ENCODE measurements at places on chromosomes 7 and 10.

GRCh38 chr10:113716109-113716910 lies 35.2 kb upstream of the PLEKHS1 start:
- DNase-seq = no peak

- no peak for DNase-seq
Measured at GRCh38 chr7:40531956-40532355, 397.2 kb downstream of the SUGCT start.

- no peak for DNase-seq
Measured at GRCh38 chr10:113060201-113061053, 110.4 kb downstream of the TCF7L2 start.

DNA sequence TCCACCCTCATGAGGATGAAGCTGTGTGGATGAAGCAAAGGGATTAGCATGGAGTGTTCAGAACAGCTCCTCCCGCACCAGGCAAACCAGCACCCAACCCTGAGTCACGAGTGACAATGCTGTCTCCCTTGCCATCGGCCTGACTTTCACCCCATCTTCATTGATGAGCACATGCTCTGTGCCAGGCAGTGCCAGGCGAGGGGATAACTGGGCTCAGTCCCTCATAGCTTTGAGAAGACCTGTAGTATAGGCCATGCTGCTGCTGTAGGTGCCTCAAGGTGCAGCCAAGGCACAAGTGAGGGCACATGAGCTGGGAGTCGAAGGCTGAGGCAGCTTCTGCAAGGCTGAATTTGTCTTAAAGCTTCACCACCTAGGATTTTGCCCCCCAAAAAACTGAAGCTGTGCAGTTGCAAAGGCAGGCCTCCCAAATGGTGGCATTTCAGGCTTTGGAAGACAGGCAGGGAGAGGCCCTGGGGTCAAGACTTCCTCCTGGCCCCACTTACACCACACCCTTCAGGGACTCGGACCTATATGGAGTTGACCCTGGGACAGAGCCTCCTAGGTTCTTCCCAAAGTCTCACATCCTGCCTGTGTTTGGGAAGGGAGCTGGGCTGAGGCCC lies 54.2 kb upstream of the GDF10 start:
- DNase-seq = no peak

- no peak for DNase-seq
Measured at GRCh38 chr10:124741922-124742412, 2.2 kb downstream of the FAM53B start.

DNA sequence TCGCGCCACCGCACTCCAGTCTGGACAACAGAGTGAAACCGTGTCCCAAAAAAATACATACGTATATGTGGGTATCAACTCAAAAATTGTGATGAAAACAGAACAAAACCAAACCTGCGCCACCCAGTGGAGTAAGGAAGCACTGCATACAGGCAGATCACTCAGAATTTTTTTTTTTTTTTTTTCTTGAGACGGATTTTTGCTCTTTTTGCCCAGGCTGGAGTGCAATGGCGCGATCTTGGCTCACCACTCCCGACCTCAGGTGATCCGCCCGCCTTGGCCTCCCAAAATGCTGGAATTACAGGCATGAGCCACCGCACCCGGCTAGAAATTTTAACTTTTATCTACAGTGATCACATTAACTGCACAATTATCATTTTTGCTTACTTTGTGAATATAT lies 9.1 kb upstream of the TMEM236 start:
- peak; percentile 37 for DNase-seq
